ENCODE measurements at places on chromosomes 4 and X. TPM values are rescaled to one million over a fixed set of nuclear protein-coding genes. Genes with fewer than 3 reads are reported as not detected.

GRCh38 chr4:12979797-12980196 lies 504.3 kb downstream of the RAB28 start:
- no peaks in the 10 kb centered on the region for H3K27me3 ChIP-seq
- no peaks in the 10 kb centered on the region for H3K36me3 ChIP-seq
- no peak for DNase-seq
- H3K27ac ChIP-seq: no peak overlapping the region
- no peak overlapping the region for H3K4me3 ChIP-seq
- H3K4me1 ChIP-seq: no peaks in the 10 kb centered on the region

- DNase-seq: no peak
- H3K4me3 ChIP-seq: no peak overlapping the region
- peaks cover 4% of the 10 kb centered on the region for H3K27me3 ChIP-seq
- H3K36me3 ChIP-seq: no peaks in the 10 kb centered on the region
- H3K27ac ChIP-seq: no peak overlapping the region
Observed at GRCh38 chr4:181507938-181508337, 735.3 kb upstream of the TENM3 start.

GRCh38 chr4:89752932-89753598 lies 83.9 kb downstream of the SNCA start:
- H3K36me3 ChIP-seq: no peaks in the 10 kb centered on the region
- H3K4me1 ChIP-seq: peaks cover 15% of the 10 kb centered on the region
- no peak overlapping the region for H3K4me3 ChIP-seq

DNA sequence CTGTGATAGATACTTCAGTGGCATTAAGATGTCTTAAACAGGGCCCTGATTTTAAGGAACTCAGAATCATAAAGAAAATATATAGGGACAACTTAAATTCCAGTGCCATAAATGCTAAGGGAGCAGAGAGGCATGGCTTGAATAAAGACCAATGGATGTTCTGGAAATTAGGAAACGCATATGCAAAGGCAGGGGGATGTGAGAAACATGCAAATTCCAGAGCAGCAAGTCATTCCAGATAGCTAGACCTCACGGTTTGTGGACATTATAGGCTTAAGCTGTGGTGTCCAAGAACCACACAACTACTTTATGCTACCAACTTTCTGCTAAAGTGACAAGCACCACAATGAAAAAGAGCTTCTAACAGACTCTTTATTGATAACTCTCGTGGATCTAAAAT lies 132.6 kb upstream of the ANK2 start:
- DNase-seq: no peak
- H3K4me1 ChIP-seq: peaks cover 7% of the 10 kb centered on the region
- no peaks in the 10 kb centered on the region for H3K27me3 ChIP-seq
- H3K36me3 ChIP-seq: no peaks in the 10 kb centered on the region
- H3K27ac ChIP-seq: no peak overlapping the region

DNA sequence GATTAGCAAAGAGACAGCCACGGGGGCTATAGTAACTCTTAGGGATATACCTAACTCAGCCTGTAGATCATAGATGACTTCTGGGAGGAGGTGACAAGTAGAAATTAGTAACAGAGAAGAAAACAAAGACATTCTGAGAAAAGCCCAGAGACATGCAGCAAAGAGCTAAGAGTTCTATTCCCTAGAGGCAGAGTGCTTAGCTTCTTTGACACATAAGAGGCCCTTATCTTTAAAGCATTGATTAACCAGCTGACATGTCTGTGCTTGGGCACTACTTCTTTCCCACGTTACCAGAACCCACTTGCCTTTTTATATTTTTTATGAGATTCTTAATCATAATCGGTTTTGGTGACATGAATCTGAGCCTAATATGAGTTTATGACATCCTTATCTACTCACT lies 179.5 kb downstream of the GABRB1 start:
- H3K27ac ChIP-seq: peak overlapping the region; percentile 58
- no peaks in the 10 kb centered on the region for H3K27me3 ChIP-seq
- DNase-seq: no peak
- no peak overlapping the region for H3K4me3 ChIP-seq

- no peaks in the 10 kb centered on the region for H3K36me3 ChIP-seq
- H3K4me3 ChIP-seq: no peak overlapping the region
- peaks cover 9% of the 10 kb centered on the region for H3K27me3 ChIP-seq
- no peak overlapping the region for H3K27ac ChIP-seq
Observed at GRCh38 chr4:7425124-7425523, 9.6 kb downstream of the PSAPL1 start.

DNA sequence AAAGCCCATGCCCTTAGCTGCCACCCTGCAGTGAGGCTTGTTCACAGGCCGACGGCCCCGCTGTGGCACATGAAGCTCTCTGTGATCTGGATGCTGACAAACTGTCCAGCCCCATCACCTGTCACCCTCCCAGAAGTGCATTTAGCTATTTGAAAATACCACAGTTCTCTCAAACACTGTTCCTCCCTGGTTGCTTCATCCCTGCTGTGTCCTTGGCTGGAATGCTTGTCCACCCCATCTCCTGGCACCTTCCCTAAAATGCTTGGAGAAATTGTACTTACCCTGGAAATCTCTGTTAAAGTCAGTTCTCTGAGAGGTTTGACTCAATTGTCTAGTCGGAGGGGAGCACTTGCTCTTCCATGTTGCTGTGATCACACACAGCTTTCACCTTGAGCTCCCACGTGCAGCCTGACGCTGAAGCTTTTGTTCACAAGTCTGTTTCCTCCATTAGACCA lies 10.1 kb downstream of the SYNPO2 start:
- H3K36me3 ChIP-seq: peaks cover 2% of the 10 kb centered on the region
- no peaks in the 10 kb centered on the region for H3K27me3 ChIP-seq
- no peak for DNase-seq
- H3K4me1 ChIP-seq: peaks cover 4% of the 10 kb centered on the region
- H3K4me3 ChIP-seq: no peak overlapping the region
- H3K27ac ChIP-seq: no peak overlapping the region

- H3K27me3 ChIP-seq: no peaks in the 10 kb centered on the region
- H3K27ac ChIP-seq: no peak overlapping the region
Observed at GRCh38 chr4:10872833-10873517, 188.4 kb upstream of the CLNK start.

DNA sequence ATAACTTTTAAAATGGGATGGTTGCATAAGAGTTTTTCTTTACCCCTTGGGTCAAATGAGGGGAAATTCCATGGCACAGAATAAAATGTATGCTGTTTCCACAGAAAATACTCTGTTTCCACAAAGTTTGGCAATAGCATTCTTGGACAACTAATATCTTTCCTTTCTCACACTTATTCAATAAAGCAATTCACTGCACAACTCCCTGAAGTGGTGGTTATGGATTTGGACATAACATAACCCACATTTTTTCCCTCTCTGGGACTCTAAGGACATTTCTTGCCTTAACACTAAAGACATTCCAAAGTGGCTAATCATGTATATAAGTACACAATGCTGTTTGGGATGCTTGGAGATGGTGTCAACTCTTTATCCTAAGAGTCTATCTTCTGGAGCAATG lies 51.7 kb upstream of the GPM6B start:
- no peaks in the 10 kb centered on the region for H3K27me3 ChIP-seq
- H3K4me1 ChIP-seq: peaks cover 46% of the 10 kb centered on the region
- no peak overlapping the region for H3K4me3 ChIP-seq
- no peaks in the 10 kb centered on the region for H3K36me3 ChIP-seq
- DNase-seq: no peak

DNA sequence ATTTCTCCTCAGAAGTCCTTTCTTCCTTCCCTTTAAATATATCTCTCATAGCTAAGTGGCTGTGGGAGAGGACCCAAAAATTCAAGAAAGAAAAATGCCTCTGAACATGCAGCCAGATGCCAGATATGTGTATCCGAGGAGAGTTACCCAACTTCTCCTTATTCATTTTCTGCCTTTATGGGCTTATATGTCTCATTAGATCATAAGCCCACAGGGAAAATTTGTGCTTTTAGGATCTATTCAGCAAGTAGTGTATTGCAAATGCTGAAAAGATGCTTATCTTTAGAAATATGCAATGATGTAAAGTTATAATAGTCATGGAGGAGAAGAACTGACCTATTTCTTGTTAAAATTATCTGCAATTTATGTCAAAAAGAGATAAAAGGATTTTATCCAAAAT lies 371.8 kb upstream of the NOCT start:
- H3K4me1 ChIP-seq: peaks cover 22% of the 10 kb centered on the region
- DNase-seq: no peak
- H3K4me3 ChIP-seq: no peak overlapping the region
- no peaks in the 10 kb centered on the region for H3K27me3 ChIP-seq
- H3K27ac ChIP-seq: no peak overlapping the region
- H3K36me3 ChIP-seq: no peaks in the 10 kb centered on the region

DNA sequence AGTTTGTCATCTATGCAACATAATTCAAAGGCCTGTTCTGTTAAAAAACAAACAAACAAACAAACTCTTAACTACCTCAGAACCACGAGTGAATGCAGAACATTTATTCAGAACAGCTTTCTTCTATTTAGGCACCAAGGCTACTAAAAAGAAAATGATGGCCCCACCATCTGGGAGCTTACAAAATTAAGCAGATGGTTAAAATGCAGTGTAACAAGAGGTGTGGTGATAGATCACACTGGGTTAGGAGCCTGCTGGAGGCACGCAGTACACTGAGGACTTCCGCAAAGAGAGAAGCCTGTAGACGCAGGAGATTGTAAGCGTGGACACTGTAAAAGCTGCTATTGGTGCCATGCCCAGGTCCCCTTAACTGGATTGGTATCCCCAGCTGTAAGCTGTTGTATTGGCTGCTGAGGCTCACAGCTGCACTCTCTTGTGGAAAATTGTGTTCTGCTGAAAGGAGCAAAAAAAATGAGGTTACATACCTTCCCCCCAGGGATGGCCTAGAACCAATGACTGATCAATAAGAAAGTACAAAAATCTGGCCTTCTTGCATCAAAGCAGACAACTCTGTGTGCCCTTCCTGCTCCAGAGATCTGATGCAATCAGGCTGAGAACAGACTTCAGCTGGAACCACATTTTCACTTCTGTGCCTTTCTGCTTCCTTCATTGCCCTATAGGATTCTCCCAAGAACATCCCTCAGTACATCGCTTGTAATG lies 60.0 kb downstream of the SHROOM3 start:
- no peak for DNase-seq
- H3K36me3 ChIP-seq: no peaks in the 10 kb centered on the region
- no peak overlapping the region for H3K4me3 ChIP-seq
- H3K27me3 ChIP-seq: no peaks in the 10 kb centered on the region

DNA sequence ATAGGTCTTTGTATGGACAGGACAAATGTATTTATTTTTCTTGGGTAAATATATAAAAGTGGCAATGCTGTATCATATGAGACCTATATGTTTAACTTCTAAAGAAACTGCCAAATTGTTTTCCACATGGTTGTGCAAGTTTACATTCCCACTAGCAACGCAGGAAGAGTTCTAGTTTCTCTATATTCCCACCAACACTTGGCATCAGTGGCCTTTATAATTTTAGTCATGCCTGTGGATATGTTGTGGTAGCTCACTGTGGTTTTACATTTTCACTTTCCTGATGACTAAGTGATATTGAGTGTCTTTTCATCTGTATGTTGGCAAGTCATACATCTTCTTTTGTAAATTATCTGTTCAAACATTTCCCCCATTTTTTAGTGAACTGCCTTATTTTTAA lies 126.0 kb downstream of the EMCN start:
- no peak overlapping the region for H3K27ac ChIP-seq
- no peaks in the 10 kb centered on the region for H3K4me1 ChIP-seq
- H3K4me3 ChIP-seq: no peak overlapping the region
- DNase-seq: no peak
- H3K27me3 ChIP-seq: no peaks in the 10 kb centered on the region

GRCh38 chrX:68915778-68916177 lies 87.0 kb downstream of the EFNB1 start:
- H3K27ac ChIP-seq: no peak overlapping the region
- H3K4me3 ChIP-seq: no peak overlapping the region
- no peaks in the 10 kb centered on the region for H3K27me3 ChIP-seq

DNA sequence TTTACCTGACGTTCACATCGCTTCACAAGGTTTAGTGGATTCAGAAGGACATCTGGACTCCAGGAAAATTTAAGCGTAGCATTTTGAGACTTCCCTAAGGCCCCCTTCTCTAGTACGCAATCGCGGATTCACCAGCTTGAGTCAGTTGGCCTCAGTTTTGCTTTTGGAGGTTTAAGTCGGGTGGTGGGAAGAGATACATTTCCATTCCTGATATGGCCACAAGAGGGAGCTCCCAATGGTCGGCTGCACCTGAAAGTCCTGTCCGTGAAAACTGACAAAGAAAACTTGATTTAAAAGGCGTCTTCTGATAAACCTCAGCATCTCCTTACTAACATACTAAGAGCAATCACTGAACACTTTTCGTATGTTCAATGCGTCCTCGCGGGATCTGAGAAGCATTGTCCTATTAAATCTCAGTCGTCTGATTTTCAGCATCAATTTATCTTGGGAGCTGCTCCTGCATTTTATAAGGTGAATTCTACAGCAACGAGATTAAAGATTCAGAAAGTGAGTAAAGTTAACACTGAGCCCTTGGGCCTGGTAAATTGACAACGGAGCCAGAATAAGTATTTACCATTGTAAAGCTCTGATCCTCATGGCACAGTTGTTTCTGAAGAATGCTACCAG lies 50.6 kb downstream of the LGI2 start:
- peaks cover 24% of the 10 kb centered on the region for H3K27me3 ChIP-seq
- H3K36me3 ChIP-seq: no peaks in the 10 kb centered on the region
- no peak for DNase-seq

DNA sequence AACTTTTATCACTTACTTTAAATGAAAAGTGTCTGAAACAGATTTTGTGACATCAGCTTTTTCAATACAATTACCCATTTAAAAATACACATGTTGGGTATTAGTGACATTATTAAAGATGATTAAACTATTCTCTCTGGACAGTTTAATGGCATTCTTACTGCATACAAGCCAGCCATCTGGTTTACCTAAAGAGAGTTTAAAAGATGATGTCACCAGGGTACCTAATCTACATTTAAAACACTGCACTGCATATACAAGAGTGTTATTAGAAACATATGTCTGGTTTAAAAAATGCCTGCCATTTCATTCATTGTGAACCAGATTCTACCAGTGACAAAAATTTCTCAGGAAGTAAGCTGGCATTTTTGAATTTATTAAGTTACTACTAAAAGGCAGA lies 919.1 kb downstream of the ADGRL3 start:
- H3K27me3 ChIP-seq: no peaks in the 10 kb centered on the region
- H3K27ac ChIP-seq: no peak overlapping the region
- no peaks in the 10 kb centered on the region for H3K36me3 ChIP-seq
- no peak for DNase-seq
- H3K4me1 ChIP-seq: no peaks in the 10 kb centered on the region

- peak overlapping the region; percentile 82 for H3K27ac ChIP-seq
- H3K27me3 ChIP-seq: no peaks in the 10 kb centered on the region
- H3K4me1 ChIP-seq: peaks cover 34% of the 10 kb centered on the region
- peak overlapping the region; percentile 91 for H3K4me3 ChIP-seq
Observed at GRCh38 chrX:54530357-54530900, 410 bp downstream of the GNL3L start.

GRCh38 chrX:149504226-149504914 lies 736 bp downstream of the IDS start:
- peaks cover 9% of the 10 kb centered on the region for H3K4me1 ChIP-seq
- peaks cover 4% of the 10 kb centered on the region for H3K36me3 ChIP-seq
- peak overlapping the region; percentile 89 for H3K27ac ChIP-seq
- peak overlapping the region; percentile 86 for H3K4me3 ChIP-seq
- H3K27me3 ChIP-seq: no peaks in the 10 kb centered on the region

GRCh38 chr4:85933291-85933640 lies 426.6 kb downstream of the MAPK10 start:
- H3K27me3 ChIP-seq: no peaks in the 10 kb centered on the region
- peak overlapping the region; percentile 81 for H3K27ac ChIP-seq
- H3K4me1 ChIP-seq: peaks cover 65% of the 10 kb centered on the region
- peaks cover 2% of the 10 kb centered on the region for H3K36me3 ChIP-seq
- H3K4me3 ChIP-seq: no peak overlapping the region

The ARHGAP36 gene
- total RNA-seq: not detected

The CDKL2 gene
- total RNA-seq: 4.2 TPM

The ASB9 gene
- total RNA-seq: not detected

The MFAP3L gene
- total RNA-seq: 6.8 TPM

The PDE5A gene
- total RNA-seq: 17.0 TPM

The HTATSF1 gene
- 39.3 TPM for total RNA-seq

The FAM47A gene
- total RNA-seq: not detected

Measured in chondrocyte (in vitro differentiated cells).